ENCODE measurements at places on chromosomes 4 and X.

DNA sequence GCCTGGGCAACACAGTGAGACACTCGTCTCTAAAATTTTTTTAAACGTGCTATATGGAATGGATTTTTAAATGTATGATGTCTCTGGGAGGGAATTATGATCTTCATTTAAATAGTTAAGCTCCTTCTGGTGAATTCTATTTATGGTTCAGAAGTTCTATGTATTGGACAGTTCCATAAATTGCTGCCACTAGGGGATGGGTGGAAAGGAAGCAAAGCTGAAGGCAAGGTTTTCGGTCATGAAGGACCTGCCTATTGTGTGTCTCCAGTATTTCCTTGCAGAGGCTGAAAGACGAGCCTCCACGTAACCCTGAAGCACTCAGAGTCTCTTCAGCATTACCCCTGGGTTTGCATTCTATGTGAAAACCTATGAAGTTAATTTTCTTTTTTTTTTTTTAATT, 451.5 kb upstream of the FAT1 start:
- no peak for DNase-seq

GRCh38 chr4:147368948-147369347, 111.9 kb upstream of the EDNRA start:
- DNase-seq, result no peak

DNA sequence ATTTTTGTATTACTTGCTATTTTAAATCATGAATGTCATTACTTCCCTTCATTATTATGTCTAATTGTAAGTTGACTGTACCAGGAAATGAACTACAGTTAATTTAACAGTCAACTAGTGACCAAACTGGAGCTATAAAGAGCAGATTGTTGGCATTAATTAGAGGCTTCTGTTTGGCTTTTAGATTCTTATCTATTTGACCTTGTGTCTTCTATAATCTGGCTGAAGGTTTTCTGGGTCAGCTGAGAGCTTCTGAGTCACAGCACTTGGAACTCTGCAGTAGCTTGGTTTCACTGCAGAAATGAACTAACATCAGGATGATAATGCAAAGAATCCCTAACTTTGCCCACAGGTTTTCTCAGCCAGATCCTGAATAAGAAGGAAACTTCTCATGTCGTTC, 169.2 kb upstream of the LEF1 start:
- DNase-seq, result no peak

GRCh38 chr4:67250131-67250896, 295.0 kb downstream of the CENPC start:
- DNase-seq, result no peak

DNA sequence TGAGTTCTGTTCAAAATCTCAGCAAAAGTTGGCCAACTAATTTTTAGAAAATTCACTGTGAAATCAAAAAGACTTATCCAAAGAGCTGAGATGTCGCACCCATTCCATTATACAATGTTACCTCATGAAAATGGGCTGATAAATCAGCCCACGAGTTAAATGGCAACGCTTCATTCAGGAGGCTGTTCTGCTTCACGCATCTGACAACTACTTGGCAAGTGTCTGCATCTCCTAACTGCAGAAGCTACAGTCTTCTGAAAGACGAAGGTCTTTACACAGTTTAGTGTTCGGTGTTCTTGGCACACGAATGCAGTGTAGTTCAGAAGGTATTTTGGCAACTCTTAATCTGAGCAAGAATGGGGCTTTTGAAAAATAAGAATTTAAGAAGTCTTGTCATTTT, 166.6 kb upstream of the DKK2 start:
- DNase-seq, result no peak

DNA sequence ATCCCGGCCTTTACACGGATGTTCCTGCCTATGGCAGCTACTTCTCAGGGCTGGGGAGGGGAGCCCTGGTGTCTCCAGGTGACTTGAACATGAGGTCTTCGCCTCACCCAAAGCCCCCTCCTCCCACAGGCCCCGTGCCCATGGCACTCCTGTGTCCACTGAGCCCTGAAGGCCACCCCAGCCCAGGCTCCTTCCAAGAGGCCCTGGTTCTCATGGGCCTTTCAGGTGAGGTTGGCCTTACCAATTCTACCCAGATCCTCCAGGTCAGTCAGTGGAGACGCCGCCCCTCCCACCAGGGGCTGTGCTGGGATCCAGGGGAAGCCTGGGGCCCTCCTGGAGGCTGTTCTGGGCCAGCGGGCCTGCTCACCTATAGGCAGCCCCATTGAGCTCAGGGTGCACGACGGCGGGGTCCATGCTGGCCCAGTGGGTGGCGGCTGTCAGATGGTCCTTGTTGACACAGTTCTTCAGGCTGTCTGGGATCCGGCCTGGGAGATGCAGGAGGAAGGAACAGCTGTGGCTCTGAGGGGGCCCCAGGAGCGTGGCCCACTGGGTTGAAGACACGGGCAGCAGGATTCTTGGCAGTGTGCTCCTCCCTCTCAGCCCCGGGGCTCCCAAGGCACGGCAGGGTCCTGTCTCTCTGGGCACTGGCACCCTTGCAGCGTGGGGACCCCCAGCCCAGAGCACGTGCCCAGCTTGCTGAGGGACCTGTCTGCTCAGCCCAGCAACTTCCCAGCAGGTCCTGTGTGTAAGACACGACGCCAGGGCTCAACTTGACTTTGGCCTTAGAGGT, 36.2 kb downstream of the CTBP1 start:
- DNase-seq, result no peak

DNA sequence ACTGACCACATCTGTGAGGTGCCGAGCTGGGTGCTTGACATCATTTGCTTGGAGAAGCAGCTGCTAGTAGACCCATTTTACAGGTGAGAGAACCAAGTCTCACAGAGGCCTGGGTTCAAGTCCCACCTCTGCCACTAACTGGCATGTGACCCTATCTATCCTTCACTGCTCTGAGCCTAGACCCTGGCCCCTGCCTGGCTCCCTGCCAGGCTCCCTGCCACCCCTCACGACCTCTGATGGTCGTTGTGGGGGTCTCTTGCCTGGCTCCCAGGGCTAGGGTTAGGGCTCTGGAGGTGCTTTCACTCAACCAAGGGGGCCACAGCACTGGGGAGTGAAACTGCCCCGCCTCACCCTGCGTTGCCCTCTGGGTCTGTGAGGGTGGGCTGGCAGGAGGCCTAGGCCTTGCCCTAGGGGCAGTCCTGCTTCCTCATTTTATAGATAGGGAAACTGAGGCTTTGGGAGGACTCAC, 7.2 kb upstream of the ADD1 start:
- no peak for DNase-seq

DNA sequence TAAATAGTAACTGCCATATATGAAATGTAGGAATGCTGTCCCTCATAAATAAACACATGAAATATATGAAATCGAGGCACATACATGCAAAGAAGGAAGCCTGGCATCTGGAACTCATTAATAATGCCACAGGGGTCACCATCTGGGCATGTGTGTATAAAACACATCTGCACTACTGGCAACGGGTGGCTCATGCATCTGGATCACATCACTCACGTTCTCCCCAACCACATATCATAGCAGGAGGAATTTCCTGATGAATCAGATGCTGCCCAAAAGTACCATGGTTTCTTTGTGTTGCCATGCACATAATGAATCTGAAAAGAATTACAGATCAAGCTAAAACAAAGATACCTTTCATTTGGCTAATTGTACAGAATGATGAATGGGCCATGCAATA, 28.6 kb downstream of the RNF175 start:
- DNase-seq, result no peak

DNA sequence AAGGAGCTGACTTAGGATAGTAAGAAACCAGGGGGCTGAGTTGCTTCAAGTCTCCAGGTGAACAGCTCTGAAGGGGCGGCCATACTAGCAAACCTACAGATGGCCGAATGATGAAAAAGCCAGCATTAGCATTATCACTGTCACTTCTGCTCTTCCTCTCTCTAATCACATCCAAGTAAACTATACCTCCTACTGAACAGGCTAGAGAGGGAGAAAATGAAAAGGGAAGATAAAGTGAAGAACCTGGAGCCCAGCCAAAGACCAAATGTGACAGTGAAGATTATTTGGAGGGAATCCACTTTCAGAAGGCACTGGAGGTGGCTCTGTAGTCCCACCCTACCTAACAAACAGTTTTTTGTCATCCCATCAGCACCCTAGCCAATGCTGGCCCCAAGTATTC, 50.4 kb upstream of the PRPS1 start:
- DNase-seq, result no peak

DNA sequence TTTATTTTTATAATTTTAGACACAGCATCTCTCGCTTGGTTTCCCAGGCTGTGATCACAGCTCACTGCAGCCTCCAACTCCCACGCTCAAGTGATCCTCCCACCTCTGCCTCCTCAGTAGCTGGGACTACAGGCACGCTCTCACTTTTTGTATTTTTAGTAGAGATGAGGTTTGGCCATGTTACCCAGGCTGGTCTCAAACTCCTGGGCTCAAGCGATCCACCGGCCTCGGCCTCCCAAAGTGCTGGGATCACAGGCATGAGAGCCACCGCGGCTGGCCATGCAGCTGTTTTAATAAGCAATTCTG, 39.1 kb downstream of the DHRSX start:
- no peak for DNase-seq

GRCh38 chrX:31092476-31092875, 20.6 kb upstream of the FTHL17 start:
- DNase-seq, result no peak

DNA sequence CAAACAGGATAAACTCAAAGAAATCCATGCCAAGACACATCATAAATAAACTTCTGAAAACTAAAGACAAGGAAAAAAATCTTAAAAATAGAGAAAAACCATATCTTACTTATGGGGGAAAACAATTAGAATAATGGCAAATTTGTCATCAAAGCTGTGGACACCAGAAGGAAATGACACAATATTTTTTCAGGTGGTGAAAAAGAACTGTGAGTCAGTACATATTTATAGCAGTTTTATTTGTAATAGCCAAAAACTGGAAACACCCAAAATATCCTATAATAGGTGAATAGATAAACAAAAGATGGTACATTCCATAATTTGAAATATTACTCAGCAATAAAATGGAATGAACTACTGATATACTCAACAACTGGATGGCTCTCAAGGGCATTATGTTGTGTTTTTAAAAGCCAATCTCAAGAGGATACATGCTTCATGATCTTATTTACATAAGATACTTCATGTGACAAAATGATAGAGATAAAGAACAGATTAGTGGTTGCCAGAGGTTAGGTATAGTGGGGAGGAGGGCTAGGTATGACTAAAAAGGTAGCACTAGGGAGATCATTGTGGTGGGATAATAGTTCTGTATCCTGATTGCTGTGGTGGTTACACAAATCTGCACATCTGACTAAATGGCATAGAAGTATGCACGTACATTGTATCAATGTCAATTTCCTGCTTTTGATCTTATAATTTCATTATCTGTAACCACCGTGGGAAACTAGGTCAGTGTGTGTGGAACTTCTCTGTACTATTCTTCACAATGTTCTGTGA, 191.9 kb downstream of the PPP1R2C start:
- no peak for DNase-seq

DNA sequence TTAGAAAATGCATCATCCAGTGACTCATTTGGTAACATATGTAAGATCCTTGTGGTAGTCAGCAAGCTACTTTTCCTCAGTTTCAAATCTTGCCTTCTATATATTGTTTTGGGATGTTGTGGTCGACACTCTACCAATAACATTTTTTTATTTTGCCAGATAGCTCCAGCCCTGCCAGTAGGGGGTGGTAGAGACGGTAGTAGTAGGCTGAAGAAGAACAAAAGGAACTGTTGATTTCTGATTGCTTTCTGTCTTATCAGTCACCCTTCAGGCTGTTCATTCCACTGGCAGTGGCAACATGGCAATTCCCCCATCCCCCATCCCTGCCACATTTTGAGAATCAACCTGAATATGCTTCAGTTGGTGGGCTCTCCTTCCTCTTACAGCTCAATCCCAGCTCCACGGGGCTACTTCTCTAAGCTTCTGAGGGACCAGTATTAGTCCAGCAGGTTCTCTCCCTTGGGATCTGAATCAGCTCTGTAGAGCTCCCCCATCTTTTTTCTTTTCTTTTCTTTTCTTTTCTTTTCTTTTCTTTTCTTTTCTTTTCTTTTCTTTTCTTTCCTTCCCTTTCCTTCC, 171.5 kb upstream of the VEGFC start:
- no peak for DNase-seq

Measured in stimulated activated CD8-positive, alpha-beta memory T cell treated with anti-CD3 and anti-CD28 coated beads, Interleukin-4, amount 100 ng/mL, for 24 hours (primary cell).